ENCODE measurements at places on chromosomes 12 and 14. TPM values are rescaled to one million over a fixed set of nuclear protein-coding genes. Genes with fewer than 3 reads are reported as not detected.

Gene GUCY2C
- total RNA-seq = not detected

Gene LMNTD1
- 1.4 TPM for total RNA-seq

Gene ANKRD33
- total RNA-seq = 1.5 TPM

Gene AMDHD1
- not detected for total RNA-seq

Gene KERA
- total RNA-seq = not detected

Gene RTL1
- total RNA-seq = not detected

Gene RAD51AP1
- 12.1 TPM for total RNA-seq

Gene TMEM132C
- total RNA-seq = under 0.01 TPM

Gene VASH1
- total RNA-seq = 1.8 TPM

Gene FITM1
- 0.37 TPM for total RNA-seq

Gene IL26
- not detected for total RNA-seq

Gene NT5DC3
- total RNA-seq = 11.7 TPM

Gene GYS2
- not detected for total RNA-seq

Gene TUBA1A
- 543 TPM for total RNA-seq

Gene AGAP2
- total RNA-seq = 0.39 TPM

Gene TPPP2
- not detected for total RNA-seq

Gene IL22
- total RNA-seq = not detected

Gene AKAP6
- 25.0 TPM for total RNA-seq

Gene FGF23
- not detected for total RNA-seq

Gene SLC7A7
- 1.2 TPM for total RNA-seq

Gene C12orf50
- total RNA-seq = not detected

Gene FIGNL2
- under 0.01 TPM for total RNA-seq

Gene LIN7A
- 6.3 TPM for total RNA-seq

Gene IGF1
- total RNA-seq = not detected

Gene PA2G4
- total RNA-seq = 255 TPM

All from subcutaneous preadipocyte (primary cell).